ENCODE measurements at places on chromosomes 4 and X.

GRCh38 chr4:102008711-102009110 is 218.2 kb downstream of the BANK1 start:
- no peak for DNase-seq

GRCh38 chr4:78951862-78952472 is 12.7 kb upstream of the PAQR3 start:
- DNase-seq: no peak

DNA sequence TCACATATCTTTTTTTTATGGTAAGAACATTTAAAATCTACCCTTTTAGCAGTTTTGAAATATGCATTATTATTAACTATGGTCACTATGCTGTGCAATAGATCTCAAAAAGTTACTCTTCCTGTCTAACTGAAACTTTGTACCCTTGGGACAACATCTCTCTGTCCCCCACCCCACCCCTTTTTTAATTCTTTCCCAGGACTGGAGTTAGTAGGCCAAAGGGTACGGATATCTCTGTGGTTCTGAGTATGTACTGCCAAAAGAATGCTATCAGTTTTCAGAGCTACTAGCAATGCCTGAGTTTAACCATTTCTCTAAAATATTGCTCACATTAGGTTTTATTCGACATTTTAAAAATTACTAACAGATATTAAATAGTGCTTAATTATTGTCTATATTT is 4.7 kb upstream of the FAM241A start:
- DNase-seq: no peak

DNA sequence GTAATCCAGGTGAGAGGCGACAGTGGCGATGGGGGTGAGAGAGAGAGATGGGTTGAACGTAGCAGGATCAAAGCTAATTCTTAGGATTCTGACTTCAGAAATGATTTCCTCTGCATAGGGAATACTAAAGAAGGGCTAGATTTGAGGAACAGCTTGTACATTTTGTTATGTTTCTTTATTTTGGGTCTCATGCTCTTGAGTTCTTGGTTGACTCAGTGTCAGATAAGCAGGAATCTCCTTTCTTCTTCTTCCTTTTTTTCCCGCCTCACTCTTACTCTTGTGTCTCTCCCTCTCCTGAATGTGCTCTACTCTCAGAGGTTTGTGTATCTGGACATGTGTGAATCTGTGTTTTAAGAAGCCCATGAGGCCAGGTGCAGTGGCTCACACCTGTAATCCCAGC is 36.4 kb downstream of the FAM193A start:
- DNase-seq: no peak

- no peak for DNase-seq
Measured at GRCh38 chrX:24846550-24847150, 152.9 kb downstream of the POLA1 start.
